ENCODE measurements at places on chromosomes 5 and 9. TPM values are rescaled to one million over a fixed set of nuclear protein-coding genes. Genes with fewer than 3 reads are reported as not detected.

The PPP3R2 gene
- not detected for total RNA-seq

The PCDHB3 gene
- total RNA-seq = under 0.01 TPM

The BTNL8 gene
- total RNA-seq = under 0.01 TPM

The ANKRD31 gene
- under 0.01 TPM for total RNA-seq

GRCh38 chr9:132187121-132187620 is 25.3 kb downstream of the NTNG2 start:
- no peak for DNase-seq

DNA sequence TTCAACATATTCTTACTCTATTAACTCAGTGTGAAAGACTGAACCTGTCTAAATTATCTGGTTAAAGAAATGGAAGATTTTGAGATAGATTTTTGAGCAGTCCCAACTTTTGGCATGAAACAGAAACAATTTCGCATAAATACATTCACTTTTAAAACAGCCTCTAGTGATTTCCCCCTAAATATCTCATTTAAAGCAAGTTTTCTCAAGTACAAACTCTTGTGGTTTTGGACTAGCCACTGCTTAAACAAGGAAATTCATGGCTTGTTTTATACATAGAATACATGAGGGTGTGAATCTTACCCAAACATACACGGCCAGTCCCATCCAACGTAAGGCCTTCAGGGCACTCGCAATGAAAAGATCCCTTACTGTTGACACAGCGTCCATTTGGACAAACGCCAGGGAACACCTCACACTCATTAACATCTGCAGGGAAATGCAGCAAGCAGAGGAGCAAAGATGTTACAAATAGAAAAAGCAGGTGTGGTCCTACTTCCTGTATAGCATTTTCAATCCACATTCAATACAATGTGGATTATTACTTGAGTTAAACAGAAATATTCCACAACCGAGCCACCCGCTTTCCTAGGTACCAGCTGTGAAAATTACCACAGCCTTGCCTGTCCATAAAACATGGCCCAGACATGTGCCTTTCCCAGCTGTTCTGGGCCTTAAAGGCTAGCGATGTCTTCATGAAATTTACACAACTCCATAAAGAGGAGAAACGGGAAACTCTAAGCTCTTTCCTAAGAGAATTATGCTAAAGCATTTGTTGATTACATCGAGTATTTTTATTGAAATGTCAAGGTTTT is 188.8 kb downstream of the FBN2 start:
- DNase-seq = no peak

DNA sequence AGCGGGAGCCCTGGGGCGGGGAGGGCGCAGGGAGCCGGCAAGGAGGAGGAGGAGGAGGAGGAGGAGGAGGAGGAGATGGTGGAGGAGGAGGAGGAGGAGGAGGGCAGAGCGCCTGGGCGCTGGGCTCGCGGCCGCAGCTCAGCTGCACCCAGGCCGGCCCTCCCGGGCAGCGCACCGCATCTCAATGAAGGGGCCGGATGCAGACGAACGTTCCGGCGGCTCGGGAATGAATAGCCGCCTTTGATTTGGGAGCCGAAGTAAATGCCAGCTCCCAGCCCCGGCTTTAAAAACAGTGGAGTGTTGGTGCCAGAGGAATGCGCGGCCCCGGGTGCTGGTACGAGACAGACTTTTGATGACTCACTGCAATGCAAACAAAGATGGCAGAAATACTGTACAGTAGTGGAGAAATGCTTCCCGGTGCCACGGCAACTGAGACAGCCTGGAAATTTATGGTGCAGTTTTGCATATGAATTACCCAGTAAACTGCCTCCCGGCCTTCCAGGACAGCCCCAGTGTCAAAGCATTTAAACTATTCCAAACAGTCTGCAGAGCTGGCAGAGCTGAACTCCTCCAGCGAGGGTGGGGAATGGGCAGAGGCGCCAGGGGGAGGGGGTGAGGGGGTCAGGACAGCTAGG is 43.1 kb downstream of the NACC2 start:
- peak; percentile 55 for DNase-seq

GRCh38 chr9:137757139-137757538 is 120.4 kb upstream of the CACNA1B start:
- no peak for DNase-seq

DNA sequence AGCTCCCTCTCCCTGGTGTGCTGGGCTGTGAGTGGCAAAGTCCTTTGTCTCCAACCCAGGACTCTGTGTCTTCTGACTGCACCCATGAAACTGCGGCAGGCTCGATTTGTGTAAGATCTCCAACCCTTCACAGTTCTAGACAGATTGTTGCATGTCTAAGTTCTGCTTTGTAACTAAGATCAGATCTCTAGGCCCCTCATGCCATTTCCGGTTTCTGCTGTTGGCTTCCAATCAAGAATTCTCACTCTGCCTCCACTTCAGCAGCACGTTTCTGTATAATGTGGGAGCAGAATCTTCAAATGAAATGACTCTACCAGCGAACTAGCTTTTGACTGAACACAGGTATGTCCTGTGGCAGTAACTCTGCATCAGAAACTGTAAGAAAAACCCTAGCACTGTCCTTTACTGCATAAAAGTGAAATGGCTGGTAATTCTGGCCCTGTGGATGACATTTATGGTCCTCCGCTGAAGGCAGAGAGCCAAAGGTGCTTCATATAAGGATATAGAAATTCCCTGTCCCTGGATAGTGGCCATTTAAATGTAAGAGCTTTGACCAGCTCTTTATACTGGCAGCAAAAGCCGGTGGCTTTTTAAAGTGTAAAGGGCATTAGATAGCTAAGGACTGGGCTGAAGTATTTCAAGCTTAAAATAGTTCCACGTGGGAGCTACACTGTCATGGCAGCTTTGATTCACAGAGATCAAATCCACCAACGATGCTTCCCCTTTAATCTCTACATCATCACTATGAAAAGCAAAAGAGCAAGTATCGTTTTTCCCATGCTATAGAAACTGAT is 319.0 kb upstream of the CDH6 start:
- DNase-seq = no peak

DNA sequence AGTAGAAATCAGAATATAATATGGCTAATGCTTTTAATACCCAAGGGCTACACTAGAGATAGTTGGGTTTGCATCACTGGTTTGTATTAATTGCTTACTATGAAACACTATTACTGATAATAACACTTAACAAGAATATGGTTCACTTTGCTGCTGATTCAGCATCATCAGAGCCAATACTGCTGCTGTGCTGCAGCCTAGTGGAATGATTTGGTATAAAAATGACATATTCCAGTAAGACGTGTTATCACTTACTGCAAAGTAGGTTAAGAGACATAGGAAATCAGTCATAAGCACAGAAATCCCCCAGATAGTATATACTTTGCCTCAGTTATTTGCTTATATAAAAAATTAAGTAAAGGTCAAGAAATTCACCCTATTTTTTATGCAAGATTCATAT is 2.8 kb downstream of the CDH10 start:
- peak; percentile 38 for DNase-seq

DNA sequence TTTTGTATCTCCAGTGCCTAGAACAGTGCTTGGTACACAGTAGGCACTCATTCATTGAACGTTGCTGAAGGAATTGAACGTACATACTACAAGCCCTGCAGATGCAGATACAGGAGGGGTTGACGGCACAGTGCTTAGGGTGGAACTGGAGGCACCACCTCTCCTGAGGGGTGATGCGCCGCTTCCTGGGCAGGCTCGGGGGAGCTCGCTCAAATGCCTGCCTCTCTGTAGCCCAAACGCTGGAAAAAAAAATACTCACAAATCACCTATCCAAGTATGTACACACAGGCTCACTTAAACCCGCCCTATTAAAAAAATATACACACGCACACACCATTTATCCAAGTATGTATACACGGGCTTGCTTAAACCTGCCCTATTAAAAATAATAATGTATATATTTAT is 536 bp upstream of the COMMD10 start:
- peak; percentile 15 for DNase-seq

- no peak for DNase-seq
Observed at GRCh38 chr5:168014433-168015123, 276.9 kb upstream of the WWC1 start.

DNA sequence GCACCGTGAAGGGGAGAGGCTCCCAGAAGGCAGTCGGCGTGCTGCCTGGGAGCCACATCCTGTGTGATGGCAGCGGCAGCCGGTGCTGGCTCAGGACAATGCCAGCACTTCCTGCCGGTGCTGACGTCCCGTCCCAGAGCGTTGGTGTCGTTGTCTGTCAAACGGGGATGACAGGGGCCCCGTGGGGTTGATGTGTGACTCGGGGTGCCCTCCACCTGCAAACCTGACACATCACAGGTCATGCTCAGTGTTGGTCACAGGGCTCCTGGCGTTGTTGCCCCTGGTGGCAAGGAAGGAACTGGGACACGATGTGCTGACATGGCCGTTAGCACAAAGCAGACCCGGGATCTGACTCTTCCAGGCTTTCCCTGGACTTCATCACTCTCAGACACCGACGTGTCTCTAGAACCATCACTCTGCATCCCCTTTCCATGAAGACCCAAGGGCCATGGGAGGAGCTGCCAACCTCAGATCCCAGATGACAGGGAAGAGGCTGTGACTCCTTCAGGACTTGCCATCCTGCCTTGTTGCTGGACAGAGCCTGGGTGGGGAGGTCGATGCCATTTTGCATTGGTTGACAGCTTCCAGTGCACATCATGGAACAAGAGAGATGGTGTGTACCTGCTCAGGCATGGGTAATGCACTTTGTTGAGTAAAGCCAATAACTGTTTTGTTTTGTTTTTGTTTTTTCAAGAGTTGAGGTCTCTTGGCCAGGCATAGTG is 21.5 kb downstream of the PLPP7 start:
- no peak for DNase-seq
